ENCODE measurements at places on chromosomes 2 and 18. TPM values are rescaled to one million over a fixed set of nuclear protein-coding genes. Genes with fewer than 3 reads are reported as not detected.

The SALL3 gene
- not detected for total RNA-seq

The OR6B2 gene
- total RNA-seq = not detected

The IL1R2 gene
- total RNA-seq = 6.0 TPM

The HOXD8 gene
- 1.9 TPM for total RNA-seq

DNA sequence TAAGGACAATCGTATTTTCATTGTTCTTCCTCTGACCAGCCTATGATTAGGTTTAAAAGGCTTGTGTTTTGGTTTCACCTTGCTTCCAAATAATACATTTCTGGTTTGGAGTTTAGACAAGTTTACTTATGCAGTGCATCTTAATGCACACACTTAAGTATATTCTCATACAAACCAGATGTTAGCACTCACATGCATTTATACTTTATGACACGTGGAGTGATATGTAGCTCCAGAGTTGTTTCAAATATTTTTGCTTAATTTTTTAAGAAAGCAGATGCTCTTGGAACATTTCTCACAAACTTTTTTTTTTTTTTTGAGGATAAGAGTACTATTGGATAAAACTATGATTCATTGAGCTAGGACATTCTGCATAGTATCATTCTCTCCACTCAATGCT, 109.9 kb downstream of the PDE1A start:
- H3K36me3 ChIP-seq = no peaks in the 10 kb centered on the region
- H3K4me3 ChIP-seq = no peak overlapping the region
- no peak for DNase-seq
- H3K27me3 ChIP-seq = 0 out of 2 replicates have a peak, but pooled peaks cover 2% of the 10 kb centered on the region

DNA sequence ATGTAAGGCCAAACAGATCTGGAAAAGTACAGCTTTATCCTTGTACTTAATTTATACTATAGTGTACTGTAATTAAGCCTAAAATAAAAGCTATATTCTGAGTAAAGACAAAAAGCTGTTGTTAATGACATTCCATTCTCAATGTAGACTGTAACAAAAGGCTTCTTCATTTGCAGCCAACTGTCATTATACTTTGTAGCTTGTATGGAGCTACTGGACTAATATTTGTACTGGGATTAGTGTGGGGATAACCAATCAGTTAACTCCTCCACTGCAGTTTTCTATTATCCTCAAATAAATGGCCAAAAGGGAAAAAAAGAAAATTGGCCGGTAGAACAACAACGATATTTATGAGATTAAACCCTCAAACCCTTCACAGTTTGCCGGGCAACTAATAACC, 66.5 kb downstream of the STK39 start:
- no peak overlapping the region for H3K4me3 ChIP-seq
- no peak overlapping the region for H3K27ac ChIP-seq
- H3K4me1 ChIP-seq = peaks cover 51% of the 10 kb centered on the region
- H3K36me3 ChIP-seq = peaks cover 7% of the 10 kb centered on the region
- no peaks in the 10 kb centered on the region for H3K27me3 ChIP-seq
- peak; percentile 41 for DNase-seq

DNA sequence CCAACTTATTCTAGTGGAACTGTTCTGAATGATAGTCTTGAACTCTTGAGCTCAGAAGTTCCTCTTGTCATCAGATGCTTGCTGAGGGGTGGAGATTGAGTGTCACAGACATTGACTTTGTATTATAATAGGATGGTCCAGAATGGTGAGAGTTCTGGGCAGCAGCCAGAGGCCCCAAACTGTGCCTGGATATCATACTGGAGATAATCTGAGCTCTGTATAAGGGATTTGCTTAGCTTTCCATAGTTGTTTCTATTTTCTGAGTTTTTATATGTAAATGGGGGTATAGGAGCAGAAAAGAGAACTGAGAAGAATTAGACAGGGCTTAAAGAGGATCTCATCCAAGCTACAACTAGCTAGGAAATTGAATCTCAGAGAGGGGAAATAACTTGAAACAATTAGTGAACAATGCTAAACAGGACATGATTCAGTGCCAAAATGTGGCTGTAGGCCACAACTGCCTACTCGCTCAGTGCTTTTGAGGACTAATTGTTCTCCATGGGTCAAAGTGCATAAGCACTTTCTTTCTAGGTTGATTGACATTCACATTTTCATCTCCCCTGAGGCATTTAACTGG, 10.1 kb upstream of the LCLAT1 start:
- no peaks in the 10 kb centered on the region for H3K27me3 ChIP-seq
- H3K36me3 ChIP-seq = no peaks in the 10 kb centered on the region
- no peak for DNase-seq
- H3K4me3 ChIP-seq = no peak overlapping the region
- no peak overlapping the region for H3K27ac ChIP-seq

- peak overlapping the region; percentile 21 for H3K27ac ChIP-seq
- no peaks in the 10 kb centered on the region for H3K36me3 ChIP-seq
- peak; percentile 56 for DNase-seq
- peaks cover 8% of the 10 kb centered on the region for H3K4me1 ChIP-seq
Observed at GRCh38 chr2:176432434-176432833, 163.2 kb downstream of the MTX2 start.

GRCh38 chr2:48250943-48251342, 279.0 kb upstream of the STON1 start:
- H3K27me3 ChIP-seq = no peaks in the 10 kb centered on the region
- no peak for DNase-seq
- no peak overlapping the region for H3K4me3 ChIP-seq
- no peak overlapping the region for H3K27ac ChIP-seq
- H3K4me1 ChIP-seq = peaks cover 22% of the 10 kb centered on the region
- H3K36me3 ChIP-seq = no peaks in the 10 kb centered on the region
